ENCODE measurements at places on chromosomes 6 and 20.

GRCh38 chr6:43977404-43978111 lies 149.7 kb downstream of the MRPL14 start:
- DNase-seq = no peak

DNA sequence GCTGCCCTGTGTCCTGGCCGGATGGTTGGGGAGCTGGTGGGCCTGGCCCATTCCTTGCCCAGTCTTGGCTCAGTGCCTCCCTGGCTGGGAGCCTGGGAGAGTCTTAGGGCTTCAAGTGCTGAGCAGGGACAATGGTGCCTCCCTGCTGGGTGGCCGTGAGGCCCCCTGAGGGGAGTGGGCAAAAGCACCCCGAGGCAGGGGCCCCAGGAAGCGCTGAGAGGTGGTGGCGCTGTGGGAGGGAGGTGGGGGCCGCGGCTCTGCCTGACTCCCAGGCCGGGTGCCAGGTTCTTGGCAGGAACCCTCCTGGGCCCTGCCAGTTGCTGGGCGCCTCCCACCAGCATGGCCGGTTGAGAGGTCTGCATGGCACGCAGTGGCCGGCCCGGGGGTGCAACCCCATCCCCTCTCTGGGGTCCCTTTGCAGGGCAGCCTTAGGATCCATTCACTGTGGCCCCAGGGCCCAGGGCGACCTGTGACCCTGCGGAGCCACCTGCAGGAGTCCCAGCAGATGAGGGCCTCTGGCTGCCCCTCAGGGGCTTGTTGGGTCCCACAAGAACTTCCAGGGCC lies 9.2 kb upstream of the RPS21 start:
- no peak for DNase-seq

DNA sequence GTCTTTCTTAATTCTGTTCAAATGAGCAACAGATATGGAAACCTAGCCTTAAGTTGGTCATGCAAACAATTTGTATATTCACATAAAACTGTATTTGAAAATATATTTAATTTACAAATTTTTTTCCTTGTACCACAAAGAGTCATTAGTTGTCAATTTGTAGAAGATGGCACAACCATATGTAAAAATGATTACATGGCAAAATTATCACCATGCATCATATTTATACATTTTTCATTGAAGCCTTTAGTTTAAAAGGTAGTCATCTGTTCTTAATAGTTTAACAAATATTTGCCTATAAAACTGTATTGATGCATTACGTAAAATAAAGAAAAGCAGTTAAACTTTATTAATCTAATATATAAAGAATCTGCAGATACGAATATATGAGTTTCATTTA lies 1306.8 kb upstream of the ADGRB3 start:
- no peak for DNase-seq

DNA sequence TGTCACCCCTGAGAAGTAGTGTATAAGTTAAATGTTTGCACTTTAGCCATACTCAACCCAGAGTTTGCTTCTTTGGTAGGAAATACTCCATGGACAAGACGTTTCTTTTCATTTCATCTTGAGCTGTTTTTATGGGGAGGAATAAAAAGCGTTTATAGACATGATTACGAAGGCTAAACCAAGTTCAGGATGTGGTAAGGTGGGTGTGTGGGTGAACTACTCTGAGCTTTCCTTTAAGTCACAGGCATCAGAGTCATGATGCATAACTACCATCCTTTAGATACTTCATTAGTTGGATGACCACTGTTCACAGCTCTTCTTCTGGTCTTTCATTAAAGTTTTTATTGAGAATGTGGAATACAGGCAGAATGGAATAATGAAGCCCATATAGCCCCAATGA lies 48.9 kb downstream of the EBF4 start:
- DNase-seq = no peak

DNA sequence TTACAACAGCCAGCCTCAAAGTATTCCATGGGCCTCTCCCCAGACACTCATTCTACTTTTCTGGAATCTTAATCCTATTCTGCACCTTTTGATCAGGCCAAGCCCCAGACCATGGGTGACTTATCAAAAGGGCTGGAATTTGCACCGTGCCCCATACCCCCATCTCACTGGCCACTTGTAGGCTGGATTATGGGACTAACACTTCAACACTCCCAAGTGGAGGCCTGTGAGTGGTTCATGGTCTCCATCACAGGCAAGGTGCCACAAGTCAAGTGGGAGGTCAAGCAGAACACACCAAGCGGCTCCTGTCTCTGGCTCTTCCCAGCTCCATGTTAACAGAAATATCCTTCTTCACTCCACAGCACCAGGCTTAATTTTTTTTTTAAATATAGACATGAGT lies 212.3 kb upstream of the HEY2 start:
- DNase-seq = no peak

GRCh38 chr20:1975291-1975690 lies 18.6 kb downstream of the PDYN start:
- no peak for DNase-seq

DNA sequence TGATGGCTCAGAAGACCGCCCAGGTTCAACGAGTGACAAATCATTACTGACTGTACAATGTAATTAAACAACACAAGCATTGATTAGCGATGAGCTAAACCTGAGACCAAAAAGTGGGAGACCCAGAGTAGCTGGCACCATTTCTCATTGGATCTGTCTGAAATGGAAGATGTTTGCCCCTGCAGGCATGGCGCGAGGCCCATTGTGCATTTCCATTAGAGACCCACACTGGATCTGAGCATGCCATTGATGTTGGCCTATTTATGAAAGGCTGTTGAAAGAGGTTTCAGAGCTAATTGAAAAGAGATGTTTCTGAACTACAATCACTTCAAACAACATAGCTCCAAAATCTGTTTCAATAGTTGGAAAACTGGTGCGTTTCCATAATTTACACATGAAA lies 196.7 kb downstream of the TFAP2B start:
- DNase-seq = no peak

DNA sequence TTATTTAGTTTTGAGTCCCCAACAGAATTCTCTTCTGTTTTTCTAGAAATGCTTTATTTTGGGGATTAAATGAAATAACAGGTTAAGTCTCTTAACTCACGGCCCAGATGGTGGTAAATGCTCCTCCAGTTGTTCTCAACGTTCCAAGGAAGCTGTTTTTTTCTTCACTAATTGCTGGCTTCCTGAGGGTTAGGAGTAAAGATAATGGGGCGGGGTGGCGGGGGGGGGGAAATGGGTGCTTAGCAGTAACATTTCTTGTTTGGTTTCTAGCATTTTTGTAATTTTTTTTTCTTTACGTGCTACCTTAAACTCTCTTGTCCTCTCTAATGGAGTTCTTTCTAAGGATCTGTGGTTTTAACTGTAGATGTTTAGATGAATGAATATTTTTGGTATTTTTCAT lies 2.2 kb downstream of the SRSF3 start:
- DNase-seq = no peak

- DNase-seq = no peak
These were observed 75.3 kb downstream of the TNFRSF21 start for GRCh38 chr6:47234266-47234933.

GRCh38 chr6:11784341-11784740 lies 5.7 kb upstream of the ADTRP start:
- no peak for DNase-seq

GRCh38 chr6:75025371-75025770 lies 180.5 kb downstream of the COL12A1 start:
- no peak for DNase-seq

GRCh38 chr6:280775-281468 lies 11.4 kb upstream of the DUSP22 start:
- DNase-seq = no peak

All from epithelial cell of prostate (primary cell).